Lower leg skin (tissue), 4 donors: ENCODE measurements at places on chromosomes 7 and 10. TPM values are rescaled to one million over a fixed set of nuclear protein-coding genes. Genes with fewer than 3 reads are reported as not detected.

Gene ERVW-1
- total RNA-seq, result not detected

Gene LSM8
- total RNA-seq, result 25.5 TPM

Gene SP4
- 10.6 TPM for total RNA-seq

Gene GNAT3
- total RNA-seq, result not detected

Gene GSTO2
- 23.2 TPM for total RNA-seq

Gene WASHC2A
- 31.5 TPM for total RNA-seq

Gene GARS1
- 73.2 TPM for total RNA-seq

Gene CRHR2
- 0.45 TPM for total RNA-seq

Gene OPALIN
- not detected for total RNA-seq

Gene PGAM2
- 5.5 TPM for total RNA-seq

Gene SLC16A9
- total RNA-seq, result 0.08 TPM

Gene SPAG6
- total RNA-seq, result 0.75 TPM

Gene PKD1L1
- 0.12 TPM for total RNA-seq

Gene INPP5F
- 15.0 TPM for total RNA-seq

Gene INHBA
- 1.4 TPM for total RNA-seq

Gene TMEM60
- 14.0 TPM for total RNA-seq

Gene FOXP2
- total RNA-seq, result 18.2 TPM
